ENCODE measurements at places on chromosomes 3 and 15.

DNA sequence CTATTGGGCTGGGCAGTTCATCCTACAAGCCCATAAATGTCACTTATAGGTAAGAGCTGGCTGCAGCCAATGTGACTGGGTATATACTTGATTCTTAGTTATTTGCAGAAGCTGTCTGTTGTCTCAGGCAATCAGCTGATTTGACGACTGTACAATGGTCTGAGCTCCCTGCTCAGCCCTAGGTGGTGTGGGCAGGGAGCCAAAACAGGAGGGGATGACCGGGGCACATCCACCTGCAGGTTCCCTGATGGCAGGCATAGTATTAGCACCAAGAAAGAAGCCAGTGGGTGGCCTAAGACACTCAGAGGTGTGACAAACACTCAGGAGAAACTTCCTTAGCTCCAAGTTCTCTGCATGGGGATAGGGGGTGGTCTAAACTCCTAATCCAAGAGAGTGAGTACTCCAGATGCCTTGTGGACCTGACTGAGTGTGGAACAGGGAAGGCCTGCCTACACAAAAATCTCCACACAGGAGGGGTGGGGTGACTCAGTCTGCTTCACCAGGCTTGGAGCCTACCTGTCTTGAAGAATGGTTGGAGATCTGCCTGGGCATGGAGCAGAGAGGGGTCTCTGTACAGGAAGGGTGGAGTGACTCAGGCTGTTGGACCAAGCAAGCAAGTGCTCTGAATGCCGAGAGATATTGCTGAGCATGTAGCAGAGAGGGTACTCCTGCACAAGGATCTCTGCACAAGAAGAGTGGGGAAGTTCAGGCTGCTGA is 690.4 kb upstream of the NAALADL2 start:
- DNase-seq: no peak

- DNase-seq: no peak
These were observed 628.6 kb upstream of the CCDC54 start for GRCh38 chr3:106748472-106749262.

DNA sequence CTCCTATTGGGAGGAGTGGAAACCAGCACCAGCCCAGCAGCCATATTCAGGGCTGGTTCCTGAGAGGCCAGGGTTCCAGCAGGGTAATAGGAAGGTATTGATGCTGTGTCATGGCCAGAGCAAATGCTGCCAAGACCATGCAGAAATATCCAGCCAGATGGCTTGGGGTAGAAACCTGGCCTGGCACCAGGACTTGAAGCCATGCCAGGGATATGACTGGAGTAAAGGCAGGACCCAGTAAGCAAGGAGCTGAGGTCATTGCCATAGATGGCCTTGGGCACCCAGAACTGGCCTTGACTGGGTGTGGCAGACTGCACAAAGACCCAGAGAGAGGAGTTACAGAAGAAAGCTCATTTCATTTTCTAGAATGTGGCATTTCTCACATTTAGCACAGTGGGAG is 257.6 kb upstream of the GOLGA6L4 start:
- DNase-seq: no peak

GRCh38 chr15:70636540-70637165 is 126.7 kb downstream of the UACA start:
- no peak for DNase-seq
